ENCODE measurements at places on chromosomes 2 and 18. TPM values are rescaled to one million over a fixed set of nuclear protein-coding genes. Genes with fewer than 3 reads are reported as not detected.

The MALL gene
- 0.24 TPM for total RNA-seq

The COL4A3 gene
- total RNA-seq, result not detected

The LMAN2L gene
- 24.0 TPM for total RNA-seq

The DUSP28 gene
- 5.1 TPM for total RNA-seq

The MYO1B gene
- 48.3 TPM for total RNA-seq

The PAIP2B gene
- 1.1 TPM for total RNA-seq

The ADRA2B gene
- not detected for total RNA-seq

The STPG4 gene
- 0.75 TPM for total RNA-seq
